ENCODE measurements at places on chromosomes 1 and 21. TPM values are rescaled to one million over a fixed set of nuclear protein-coding genes. Genes with fewer than 3 reads are reported as not detected.

SMPDL3B gene
- 0.25 TPM for total RNA-seq

CR2 gene
- not detected for total RNA-seq

FHAD1 gene
- 0.55 TPM for total RNA-seq

FMO4 gene
- total RNA-seq, result 4.0 TPM

DMBX1 gene
- not detected for total RNA-seq

MROH9 gene
- under 0.01 TPM for total RNA-seq

Data from uterine smooth muscle cell (primary cell).